ENCODE measurements at places on chromosomes 2 and 18.

- no peak for DNase-seq
Observed at GRCh38 chr2:27461118-27461517, 18.9 kb downstream of the KRTCAP3 start.

GRCh38 chr2:63044362-63045327 lies 6.0 kb upstream of the OTX1 start:
- no peak for DNase-seq

GRCh38 chr2:132276571-132276981 lies 114.8 kb upstream of the ANKRD30BL start:
- DNase-seq: no peak

DNA sequence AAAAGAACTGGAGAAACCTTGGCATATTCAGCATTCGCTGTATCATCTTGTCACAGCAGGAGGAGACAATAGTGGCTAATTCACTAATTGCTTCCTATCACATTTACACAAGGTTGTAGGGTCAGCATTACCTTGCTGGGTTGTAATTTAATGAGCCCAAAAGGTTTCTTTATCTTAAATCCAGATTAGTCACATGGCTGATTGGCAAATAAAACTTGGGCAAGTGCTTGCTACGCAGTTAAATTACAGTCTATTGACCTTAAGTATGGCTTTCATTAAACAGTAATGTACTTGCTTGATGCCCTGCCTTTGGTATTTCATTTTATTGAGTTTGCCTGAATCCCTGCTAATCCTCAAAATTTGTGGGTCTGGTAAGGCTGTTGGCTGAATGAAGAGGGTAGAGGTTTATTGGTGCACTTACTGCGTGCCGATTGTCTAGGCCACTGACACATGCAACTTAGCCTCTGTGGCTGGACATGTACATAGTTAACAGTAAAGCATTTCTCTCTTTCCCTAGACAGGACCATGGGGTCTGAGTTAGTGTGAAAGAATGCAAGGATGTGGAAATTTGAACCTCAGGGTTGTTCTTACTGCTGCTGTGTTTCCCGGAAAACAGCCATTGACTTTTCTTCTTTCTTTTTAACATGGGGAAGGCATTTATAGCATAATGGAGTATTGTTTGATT lies 34.3 kb downstream of the FMNL2 start:
- DNase-seq: no peak

- no peak for DNase-seq
Observed at GRCh38 chr2:3536682-3537632, 17.6 kb upstream of the ADI1 start.

DNA sequence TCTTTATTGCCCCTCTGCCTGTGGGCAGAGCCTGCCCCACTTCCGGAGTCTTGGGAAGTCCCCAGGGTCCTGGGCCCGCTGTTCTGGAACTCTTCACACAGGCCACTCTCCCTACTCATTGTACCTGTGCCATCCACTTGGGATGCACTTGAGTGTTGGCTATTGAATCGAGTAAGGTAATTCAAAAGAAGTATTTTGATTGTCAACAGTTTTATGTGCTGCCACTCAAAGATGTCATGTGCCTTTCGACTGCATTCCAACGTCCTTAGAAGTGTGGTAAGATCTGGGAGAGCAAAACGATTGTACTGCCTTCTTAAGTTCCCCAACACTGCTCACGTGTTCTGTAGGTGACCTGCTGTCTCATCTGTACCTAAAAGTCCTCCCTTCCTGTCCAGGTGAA lies 77.0 kb upstream of the SMIM21 start:
- DNase-seq: no peak

- DNase-seq: no peak
Observed at GRCh38 chr2:46967990-46968647, 52.5 kb upstream of the MCFD2 start.

GRCh38 chr2:125582516-125582915 lies 1073.4 kb upstream of the GYPC start:
- no peak for DNase-seq

DNA sequence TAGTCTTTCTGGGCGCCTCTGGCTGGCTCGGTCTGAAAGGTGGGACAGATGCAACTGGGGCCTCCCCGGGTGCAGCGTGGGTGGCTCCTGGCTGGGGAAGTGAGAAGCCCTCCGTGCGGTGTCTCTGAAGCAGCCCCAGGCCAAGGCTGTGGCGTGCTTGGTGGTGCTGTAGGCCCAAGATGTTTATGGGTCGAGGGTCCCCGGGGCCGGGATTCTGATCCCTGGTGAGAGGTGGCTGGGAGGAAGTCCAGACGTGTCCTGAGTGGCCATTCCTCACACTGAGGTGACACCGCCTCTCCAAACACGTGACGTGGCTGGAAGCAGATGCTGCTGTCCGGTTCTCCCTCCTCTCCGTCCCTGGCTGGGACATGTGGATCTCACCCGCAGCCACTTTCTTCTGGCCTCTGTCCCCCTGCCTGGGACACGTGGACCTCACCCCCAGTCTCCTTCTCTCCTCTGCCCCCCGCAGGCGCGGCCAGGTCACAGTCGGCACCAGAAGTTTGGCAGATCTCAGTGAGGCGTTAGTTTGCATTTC lies 12.6 kb downstream of the RTP5 start:
- peak; percentile 31 for DNase-seq

DNA sequence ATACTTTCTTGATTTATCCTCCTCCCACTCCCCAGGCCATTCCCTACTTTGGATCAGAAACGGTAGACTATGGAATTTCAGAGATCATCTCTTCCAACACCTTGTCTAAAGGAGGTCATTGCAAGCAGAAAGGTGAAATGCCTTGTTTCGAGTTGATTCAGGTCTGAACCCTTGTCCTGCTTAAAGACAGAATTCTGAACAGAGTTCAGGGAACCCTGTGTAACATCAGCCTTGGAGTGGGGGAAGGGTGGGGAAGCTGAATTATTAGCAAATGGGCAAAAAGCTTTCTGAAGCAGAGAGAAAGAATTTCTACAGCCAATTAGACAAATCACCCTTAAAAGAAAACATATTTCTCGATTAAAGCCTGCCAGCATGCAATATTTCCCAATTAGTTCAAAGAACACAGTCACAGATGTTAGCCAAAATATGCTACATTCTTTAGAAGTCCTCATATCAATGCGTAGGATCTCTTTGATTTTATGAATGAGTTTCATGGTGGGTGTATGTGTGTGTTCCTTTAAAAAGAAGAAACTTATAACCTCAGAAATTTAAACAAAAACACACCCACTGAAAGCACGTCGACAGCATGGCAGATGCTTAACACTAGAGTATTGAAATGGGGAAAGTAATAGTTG lies 353.1 kb downstream of the RND3 start:
- no peak for DNase-seq

DNA sequence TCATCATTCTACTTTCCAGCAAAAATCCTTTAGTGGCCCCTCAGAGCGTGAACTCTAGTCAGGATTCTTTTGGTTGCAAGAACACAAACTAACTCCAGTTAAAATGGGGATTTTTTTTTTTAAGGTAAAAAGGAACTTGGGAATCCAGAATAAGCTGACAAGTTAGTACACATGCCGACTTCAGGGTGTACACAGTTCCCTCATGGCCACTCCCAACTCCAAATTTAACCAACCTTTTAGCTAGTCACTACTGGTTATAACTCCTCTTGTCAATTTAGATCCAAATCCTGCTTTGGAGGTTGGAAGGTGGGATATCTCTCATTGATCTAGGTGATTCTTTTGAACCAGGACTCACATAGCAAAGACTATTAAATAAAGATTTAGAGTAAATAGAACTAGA lies 5.0 kb upstream of the PGAP1 start:
- no peak for DNase-seq

DNA sequence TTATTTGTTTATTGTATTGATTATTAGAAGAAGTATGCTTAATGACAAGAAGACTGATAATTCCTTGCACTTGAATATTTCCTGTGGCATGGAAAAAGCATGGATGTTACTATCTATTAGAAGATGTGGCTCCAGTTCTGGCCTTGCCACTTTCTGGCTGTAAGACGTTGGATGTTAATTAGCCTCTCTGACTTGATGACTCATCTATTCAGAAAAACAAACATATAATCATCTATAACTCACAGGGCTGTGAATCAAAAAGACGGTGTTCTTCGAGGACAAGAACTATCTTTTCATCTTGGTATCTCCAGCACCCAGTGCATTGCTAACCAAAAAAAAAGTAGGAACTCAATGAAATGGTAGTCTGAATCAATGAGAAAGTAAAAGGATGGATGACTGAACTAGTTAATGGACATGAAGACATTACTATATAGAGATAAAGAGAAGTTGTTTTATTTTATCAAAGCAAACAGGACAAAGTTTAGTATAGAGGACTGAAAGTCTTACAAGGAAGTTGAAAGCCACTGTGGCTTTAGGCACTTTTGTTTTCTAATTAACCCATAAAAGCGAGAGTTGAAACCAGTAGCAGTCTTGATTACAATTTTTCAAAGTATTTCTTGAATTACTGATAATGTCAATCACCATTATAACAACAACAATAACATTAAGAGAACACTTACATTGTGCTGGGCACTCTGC lies 145.3 kb downstream of the RND3 start:
- DNase-seq: no peak

DNA sequence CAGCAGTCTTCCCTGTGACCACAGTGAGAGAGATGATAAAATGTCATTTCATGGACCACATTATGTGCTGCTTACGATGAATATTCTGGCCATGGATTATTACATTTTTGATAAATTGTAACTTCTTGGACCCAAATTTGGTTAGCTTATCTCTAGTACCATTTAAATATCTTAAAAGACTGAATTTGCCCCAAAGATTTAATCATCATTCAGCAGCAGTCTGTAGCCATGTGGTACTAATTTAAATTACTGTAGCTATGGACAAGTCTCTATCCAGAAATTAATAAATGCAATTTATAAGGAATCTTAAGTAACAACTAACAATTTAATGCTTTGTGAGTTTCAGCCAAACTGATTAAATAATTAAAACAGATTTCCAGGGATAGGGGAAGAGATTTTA lies 644.9 kb upstream of the FANCL start:
- no peak for DNase-seq

GRCh38 chr2:112912403-112912802 lies 1.4 kb downstream of the IL37 start:
- DNase-seq: no peak

DNA sequence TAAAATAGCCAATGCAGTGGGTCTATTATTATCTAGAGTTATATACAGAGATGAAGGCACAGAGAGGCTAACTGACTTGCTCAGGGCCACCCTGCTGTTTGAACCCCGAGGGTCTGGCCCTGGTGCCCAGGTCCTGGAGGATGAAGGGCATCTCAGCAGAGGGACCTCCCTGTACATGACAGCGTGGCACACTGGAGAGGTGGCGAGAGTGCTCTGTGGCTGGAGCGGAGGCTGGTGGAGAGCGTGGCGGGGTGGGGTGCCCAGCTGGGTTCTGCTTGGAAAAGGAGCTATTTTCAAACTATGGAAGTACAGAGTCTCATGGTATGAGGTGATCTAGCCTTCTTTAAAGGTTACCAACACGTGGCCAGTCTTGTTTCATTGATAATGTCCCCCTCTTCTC lies 35.8 kb downstream of the GREB1 start:
- DNase-seq: no peak

DNA sequence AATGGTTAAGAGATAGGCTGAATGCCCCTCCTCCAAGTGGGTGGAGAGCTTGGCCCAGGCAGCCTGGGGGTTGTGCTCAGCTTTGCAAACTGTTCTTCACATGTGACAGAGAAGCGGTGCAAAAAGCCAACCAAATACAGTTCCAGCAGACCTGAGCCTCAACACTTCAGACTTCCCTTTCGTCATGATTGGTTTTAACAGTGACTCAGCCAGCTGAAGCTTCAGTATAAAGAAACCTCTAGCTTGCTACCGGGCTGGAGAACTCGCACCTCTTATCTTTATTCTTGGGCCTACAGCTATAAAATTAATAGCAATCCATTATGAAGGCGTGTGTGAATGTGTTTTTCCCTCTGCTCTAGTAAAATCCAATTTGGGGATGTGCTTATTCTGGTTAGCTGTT lies 20.0 kb downstream of the SETBP1 start:
- peak; percentile 53 for DNase-seq

GRCh38 chr2:232246245-232246644 lies 132.3 kb upstream of the ALPP start:
- DNase-seq: no peak

DNA sequence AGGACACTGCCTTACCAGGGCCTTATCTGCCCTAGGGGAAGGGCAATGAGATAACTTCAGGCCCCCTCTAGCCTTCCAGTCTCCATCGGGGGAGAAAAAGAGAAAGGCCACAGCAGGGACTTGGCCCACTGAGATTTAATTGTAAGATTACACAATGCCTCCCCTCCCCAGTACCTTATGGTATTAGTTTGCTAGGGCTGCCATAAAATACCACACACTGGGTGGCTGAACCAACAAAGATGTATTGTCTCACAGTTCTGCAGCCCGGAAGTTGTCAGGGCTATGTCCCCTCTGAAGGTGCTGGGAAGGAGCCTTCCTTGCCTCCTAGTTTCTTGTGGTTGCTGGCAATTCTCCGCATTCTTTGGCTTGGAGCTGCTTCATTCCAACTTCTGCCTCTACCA lies 34.8 kb upstream of the SPATA3 start:
- no peak for DNase-seq

DNA sequence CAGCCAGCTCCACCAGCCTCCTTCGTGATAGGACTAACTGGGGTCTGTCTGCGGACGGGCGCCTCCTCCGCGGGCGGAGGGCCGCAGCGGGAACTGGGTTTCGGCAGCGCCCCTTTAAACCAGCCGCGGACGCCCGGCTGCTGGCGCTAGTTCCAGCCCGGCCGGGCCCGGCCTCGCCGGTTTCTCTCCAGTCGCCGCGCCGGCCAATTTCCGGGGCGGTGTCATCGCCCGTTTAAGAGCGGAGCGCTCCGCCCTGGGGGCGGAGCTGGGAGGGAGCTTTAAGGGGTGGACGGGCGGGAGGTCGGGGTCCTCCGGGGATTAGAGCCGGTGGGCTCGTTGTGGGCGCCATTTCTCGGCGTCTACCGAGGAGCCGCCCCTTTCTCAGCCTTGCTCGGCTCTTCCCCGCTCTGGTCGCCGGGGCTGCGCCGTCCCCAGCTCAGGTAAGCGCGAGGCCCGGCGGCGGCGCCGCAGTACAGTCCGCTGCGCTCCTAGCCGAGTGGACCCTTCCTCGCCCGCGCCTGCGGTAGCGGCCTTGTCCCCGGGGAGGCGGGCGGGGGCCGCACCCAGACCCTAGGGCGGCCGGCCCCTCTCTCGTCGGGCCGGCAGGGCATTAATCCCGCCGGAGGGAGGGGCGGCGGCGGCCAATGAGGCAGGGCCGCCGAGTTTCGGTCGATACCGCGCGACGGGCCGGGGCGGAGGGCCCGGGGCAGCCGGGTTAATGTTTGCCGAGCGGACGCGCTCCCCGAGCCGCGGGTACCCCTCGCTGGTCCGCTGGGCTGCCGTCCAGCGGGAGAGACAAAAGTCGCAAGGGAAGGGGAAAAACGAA lies at the start of gene EPB41L5:
Gene EPB41L5 (plus strand): TSS at position 307 of the 826 bp plus-strand sequence. CDS start 6,008 bp downstream, outside the sequence.
- peak; percentile 85 for DNase-seq

- DNase-seq: no peak
Observed at GRCh38 chr2:59791004-59791618, 762.3 kb downstream of the BCL11A start.
